ENCODE measurements at places on chromosomes 6 and 20.

DNA sequence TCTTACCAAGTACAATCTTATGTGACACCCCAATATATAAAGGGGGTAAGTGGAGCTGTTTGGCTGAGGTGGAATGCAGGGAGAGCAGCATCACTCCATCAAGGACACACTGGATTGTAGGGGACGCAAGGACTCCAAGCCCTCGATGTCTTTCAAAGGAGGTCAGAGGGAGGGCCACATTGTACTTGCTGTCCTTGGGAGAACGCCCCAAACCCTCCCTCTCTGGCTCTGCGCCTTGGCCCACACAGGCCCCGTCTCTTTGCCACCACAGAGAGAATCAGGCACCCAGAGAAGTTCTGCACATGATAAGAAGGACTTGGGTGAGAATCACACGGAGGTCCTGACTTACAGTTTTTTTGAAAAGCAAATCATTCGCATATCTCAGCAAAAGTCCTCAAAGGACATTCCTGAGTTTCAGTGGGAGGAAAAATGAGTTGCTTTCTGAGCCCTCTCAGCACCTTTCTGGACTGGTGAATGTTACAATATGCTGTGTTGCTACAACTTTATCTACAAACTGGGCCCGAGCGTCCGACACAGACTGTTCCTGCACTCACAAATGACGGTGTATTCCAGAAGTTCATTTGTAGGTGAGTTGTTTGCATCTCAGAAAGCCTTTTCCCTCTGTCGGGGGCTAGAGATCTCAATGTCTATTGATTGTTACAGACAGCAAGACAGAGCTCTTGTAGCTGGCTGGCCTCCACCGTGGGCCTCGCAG lies 92.5 kb upstream of the AKAP12 start:
- DNase-seq = no peak

DNA sequence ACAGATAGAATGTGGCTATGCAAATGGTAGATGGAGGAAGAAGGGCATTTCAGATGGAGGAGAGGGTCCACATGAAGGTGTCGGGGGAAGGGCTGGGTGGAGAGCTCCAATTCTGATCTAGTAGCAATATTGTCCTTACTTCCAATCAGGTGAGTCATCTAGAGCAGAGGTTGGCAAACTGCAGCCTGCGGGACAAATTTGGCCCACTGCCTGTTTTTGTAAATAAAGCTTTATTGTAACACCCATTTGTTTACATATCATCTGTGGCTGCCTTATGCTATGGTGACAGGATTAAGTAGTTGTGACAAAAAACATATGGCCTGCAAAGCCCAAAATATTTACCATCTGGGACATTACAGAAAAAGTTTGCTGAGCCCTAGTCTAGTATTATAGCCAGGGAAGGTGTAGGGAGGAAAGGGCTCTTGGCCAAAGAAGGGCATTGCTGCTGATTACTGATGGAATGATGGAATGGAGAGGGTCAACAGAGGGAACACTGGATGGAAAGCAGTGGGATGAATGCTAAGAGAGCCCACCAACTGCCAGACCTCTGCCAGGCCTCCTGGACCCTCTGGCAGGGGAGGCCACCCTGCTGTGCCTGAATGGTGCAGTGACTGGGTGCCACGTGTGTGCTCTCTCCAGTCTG lies 79.8 kb downstream of the SLC22A23 start:
- DNase-seq = no peak

DNA sequence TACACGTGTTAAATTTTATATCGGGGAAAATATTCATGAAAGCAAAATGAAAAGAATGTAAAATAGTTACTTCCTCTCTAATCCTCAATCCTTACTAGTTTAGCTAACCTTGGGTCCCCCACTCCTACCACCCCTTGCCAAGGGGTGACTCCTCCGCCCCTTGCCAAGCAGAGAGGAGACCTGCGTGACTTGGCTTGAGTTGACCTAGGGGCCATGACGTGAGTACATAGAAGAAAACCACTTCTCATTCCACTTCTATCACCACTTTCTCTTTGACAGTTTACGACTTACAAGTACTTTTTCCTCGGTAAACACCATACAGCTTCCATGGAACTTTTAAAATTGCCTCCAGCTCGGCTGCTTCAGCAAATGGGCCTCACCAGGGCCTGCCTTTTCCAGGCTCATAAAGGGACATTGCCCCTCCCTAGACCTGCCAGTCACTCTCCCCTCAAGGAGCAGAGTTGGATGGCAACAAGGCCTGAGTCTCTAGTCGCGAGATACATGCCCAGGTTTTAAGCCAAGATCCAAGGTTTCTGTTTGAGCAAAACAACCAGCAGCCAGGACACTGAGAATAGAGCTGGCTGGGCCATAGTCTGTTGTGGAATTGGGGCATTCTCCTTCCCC lies 29.9 kb downstream of the SDCBP2 start:
- no peak for DNase-seq

DNA sequence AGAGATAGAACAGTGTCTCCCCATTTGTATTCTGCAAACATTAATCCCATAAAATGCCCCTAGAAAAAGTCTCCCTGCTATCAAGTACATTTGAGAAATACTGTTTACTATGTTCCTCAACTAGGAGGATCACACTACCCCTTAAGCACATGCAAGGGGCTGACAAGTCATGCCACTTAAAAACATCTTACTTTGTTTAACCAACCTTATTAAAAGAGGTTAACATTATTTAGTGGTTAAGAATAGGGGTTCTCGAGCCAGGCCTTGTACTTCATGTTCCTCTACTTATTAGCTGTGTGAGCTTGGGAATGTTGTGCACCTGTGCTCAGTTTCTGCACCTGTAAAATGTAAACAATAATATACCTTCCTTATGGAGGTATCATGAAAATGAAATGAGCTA lies 113.7 kb downstream of the UBE3D start:
- no peak for DNase-seq

- DNase-seq = no peak
These were observed 64.9 kb upstream of the ZNF337 start for GRCh38 chr20:25761596-25761995.

DNA sequence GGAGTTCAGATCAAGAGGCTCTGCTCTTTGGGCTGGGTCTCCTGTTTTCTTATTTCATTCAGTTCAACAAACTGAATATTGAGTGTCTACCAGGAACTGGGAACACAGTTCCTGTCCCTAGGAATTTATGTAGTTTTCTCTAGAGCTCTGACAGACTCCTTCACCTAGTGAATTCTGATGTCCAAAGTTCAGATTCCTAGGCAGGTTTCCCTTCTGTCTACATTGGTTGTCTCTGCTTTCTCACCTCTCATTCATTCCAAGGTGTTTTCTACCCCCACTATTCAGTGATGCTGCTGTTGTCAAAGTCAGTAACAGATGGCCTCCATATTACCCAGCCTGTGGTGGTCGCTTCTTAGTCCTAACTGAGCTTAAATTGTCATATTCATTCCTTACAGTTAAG lies 4.4 kb downstream of the SMIM13 start:
- DNase-seq = no peak

GRCh38 chr20:63083831-63084562 lies 77.2 kb upstream of the BHLHE23 start:
- DNase-seq = no peak

DNA sequence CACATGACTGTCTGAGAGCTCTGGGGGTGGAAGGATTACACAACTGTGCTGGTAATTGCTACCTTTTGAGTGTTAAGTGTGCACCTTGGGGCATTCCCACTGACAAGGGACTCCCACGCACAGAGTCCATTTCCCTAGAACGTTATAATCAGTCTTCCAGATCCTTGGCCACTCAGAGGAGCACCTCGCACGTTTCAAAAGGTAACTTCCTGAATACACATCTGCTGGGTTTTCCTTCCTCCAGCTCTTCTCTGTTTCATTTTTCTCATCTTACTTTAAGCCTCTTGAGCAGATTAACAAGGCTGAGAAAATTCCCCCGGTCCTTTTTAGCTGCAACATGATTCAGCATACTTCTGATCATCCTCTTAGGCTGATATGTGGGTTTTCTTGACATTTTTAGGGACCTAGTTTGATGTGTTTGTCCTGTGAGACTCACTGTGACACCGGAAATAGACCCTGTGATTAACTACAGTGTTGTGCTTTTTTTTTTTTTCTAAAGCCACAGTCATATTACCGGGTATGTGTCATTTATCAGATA lies 98.4 kb upstream of the DUSP22 start:
- no peak for DNase-seq

DNA sequence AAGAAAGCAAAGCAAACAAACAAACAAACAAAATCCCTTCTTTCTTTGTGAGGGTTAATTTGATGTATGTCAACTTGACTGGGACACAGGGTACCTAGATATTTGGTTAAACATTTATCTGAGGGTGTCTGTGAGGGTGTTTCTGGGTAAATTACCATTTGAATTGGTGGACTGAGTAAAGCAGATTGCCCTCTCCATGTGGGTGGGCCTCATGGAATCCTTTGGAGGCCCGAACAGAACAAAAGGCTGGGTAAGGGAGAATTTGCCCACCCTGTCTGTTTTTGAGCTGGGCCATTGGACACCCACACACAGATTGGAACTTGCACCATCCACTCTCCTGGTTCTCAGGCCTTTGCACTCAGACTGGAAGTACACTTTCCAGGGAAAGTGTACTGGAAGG lies 628.8 kb upstream of the CITED2 start:
- DNase-seq = no peak

DNA sequence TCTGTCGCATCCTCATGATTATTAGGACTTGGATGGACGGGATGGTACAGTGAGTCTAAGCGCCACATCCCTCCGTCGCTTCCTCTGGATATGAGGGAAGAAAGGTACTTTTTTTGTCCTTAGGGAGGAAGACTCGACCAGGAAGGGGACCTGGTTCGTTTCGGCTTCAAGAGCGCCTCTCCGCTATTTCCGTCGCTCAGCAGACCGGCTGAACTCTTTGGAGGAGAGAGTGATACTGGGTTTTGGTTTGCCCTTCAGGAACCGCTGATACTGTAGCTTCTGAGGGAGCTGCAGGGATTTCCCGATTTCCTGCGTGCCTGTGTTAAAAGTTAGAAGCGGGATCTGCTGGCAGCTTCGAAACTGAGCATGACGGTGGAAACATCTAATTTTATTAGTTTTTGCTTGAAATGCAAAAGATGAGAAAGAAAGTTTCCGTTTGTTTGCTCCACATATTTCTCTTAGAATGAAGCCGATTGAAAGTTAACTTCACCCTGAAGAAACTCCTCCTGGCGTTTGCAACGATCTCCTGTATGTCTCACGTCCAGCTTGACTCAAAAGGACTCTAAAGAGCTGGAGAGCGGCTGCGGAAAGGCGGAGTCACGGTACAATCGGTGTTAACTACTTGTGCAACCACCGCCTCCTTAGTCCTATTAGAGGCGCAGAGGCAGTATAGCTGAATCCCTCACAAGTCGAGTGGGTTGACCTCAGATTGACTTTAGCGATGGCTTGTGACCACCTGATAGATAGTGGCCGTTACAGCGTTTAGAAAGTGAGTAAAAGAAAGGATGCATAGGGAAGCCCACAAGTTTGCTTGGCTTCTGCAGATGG lies 129.4 kb downstream of the TRIM27 start:
- DNase-seq = no peak

DNA sequence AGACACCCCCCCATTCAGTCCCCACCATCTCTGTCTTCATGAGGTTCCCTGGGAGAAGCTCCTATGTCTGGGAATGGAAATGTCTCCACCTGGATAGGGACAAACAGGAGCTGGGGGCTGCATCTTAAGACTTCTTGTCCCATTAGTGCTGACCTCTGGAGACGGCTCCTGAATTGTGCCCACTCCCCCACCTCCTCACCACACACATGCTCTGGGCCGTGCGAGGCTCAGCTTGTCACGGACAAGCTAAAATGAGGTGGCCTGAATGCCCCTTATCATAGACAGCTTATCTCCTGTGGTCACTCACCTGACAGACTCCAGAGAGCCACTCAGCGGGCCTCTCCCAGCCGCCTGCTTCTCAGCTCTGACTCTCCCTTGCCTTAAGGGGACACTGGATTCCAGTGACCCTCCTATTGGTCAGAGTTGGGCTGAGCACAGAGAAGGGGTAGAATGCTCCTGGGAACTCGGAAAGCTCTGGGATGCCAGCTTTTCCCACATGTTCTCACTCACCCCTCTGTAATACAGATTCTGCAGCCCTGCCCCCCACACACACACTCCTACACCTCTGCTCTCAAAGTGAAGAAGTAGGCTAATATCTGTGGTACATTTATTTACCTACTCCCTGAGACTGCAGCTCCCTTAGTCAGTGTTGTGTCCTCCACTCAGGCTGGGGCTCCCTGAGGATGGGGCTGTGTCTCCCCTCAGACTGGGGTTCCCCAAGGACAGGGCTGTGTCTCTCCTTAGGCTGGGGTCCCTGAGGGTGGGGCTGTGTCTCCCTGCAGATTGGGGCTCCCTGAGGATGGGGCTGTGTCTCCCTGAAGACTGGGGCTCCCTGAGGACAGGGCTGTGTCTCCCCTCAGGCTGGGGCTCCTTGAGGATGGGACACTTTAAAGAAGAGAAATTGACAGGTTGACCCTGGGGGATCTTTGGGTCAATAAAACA lies 167.5 kb downstream of the VEGFA start:
- DNase-seq = no peak

DNA sequence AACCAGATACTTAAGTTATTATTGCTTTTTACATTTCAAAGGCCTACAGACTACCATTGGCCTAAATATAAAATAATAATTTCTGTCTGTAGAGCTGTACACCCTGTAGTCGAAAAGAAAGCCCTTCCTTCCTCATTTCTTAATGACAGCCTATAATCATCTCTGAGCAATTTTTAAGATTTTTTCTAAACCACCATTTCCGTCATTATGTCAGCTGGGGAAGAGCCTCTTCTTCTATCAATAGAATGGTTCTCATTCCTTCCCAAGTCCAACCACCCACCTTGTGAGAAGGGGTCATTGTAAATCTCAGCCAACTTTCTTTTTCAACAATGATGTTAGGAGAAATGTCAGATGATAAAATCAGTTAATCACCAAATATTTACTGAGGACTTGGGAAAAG lies 91.8 kb downstream of the PLEKHG1 start:
- DNase-seq = no peak

DNA sequence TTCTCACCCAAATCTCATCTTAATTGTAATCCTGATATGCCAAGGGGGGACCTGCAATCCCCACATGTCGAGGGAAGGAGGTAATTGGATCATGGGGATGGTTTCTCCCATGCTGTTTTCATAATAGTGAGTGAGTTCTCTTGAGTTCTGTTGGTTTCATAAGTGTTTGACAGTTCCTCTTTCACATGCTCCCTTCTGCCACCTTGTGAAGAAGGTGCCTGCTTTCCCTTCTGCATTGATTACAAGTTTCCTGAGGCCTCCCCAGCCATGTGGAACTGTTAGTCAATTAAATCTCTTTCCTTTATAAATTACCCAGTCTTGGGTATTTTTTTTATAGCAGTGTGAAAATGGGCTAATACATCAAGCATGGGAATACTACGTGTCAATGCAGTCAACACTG lies 925.0 kb upstream of the MAN1A1 start:
- DNase-seq = no peak

DNA sequence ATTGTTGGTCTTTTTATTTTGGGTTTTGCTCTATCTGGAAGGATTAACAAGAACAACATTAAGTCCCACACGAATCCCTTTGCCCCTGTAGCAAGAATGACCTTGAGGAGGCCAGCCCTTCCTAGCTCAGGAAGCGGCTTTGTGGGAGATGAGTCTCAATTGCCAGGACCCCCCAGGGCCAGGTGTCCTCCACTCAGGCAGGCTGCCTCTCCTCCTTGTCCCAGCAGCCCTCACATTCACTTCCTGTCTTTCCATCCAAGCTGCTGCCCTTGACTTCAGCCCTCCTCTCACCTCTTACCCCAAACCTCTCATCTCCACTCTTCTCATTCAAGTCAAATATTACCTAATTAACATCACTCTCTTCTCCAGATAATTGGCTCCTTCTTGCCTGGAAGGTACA lies 22.6 kb upstream of the SYNDIG1 start:
- no peak for DNase-seq
